Transverse colon (tissue), 4 donors: ENCODE measurements at places on chromosomes 6 and 20. TPM values are rescaled to one million over a fixed set of nuclear protein-coding genes. Genes with fewer than 3 reads are reported as not detected.

- no peak for DNase-seq
Measured at GRCh38 chr6:147063469-147064031, 140.7 kb upstream of the STXBP5 start.

DNA sequence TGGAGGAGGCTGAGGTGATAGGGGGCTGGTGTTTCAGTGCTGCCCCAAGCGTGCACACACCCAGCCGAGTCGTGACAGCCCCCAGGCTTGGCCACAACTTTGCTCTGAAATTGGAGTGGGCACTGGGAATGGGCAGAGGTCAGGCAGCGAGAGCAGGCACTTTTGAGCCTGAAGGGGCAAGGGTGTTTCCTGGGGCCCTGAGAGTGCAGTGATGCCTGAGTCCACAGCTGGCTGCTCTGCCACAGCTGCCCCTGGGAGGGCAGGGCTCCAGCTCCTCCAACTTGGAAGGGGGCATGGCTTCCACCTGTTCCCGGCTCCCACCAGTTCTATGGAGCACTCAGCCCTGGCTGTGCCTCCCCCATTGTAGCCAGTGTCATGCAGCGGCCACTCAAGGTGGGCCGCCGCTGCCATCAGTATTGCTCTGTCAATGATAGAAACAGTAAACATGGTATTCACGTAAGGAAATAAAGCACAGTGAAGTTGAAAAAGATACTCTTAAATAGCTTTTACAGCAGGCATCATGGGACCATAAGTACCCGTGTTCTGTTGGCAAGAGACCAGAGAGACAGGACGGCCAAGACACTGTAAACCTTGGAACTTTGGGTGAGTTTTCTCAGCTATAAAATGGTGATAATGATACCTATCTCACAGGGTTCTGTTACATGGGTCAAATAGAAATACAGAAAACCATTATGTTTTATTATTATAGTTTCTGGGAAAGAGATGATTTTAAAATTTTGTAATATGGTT is 108.9 kb downstream of the THEMIS start:
- DNase-seq, result peak; percentile 27

GRCh38 chr20:47358672-47359529 is 2.4 kb upstream of the ZMYND8 start:
- peak; percentile 88 for DNase-seq

DNA sequence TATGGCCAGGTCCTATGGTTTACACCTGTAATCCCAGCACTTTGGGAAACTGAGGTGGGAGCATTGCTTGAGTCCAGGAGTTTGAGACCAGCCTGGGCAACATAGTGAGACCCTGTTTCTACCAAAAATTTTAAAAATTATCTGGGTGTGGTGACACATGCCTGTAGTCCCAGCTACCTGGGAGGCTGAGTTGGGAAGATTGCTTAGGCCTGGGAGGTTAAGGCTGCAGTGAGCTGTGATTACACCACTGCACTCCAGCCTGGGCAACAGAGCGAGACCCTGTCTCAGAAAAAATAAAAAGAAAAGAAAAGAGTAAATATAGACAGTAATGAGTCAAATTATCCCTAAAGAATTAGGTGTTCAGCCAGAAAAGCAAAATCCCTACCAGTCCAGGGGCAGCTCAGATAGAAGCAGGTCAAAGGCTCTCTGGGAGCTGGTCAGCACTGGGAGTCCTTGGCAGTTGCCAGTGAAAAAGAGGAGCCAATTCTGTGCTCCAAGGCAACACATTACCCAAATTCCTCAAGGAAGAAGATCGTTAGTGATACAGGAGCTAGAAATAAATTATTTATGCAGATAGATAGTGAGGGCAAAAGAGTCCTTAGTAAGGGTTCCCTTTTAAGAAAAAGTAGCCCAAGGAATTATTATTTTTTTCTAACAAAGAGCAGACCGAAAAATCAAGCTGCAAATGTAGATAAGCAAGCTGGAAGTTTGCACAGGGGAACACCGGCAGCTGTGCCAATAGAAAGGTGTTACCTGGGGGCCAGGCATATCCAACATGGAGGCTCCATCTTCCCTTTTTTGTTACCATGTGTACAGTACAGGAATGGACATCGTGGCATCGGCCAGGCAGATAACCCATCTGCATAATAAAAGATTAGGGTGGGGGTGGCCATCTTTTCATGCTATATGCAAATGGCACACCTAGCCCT is 31.4 kb upstream of the SEC63 start:
- DNase-seq, result no peak

GRCh38 chr6:6648692-6649343 is 60.3 kb downstream of the LY86 start:
- DNase-seq, result no peak

DNA sequence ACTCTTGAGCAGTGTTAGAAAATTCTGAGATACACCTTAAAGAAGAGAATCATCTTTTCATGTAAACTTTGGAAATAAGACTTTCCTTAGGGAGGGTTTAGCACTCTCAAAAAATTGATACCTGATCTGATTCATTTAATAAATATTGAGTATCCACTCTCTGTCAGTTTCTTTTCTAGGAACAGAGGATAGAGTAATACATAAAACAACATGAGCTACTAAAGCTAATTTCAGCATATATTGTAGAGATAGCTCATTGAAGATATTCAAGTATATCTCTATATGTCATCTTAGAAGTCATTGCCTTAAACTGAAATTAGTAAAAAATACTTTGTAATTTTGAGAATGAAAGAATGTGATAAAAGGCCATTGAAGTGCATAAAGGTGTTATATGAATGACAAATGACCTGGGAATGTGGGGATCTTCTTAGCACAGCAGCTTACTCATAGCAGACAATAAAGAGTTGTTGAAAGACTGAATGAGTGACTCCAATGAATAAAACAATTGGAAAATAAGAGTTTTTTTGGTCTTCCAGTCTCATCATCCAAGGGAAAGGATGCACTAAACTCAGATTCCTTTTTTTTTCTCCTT is 29.2 kb downstream of the RHAG start:
- no peak for DNase-seq

- DNase-seq, result no peak
Measured at GRCh38 chr6:156857573-156857972, 80.4 kb downstream of the ARID1B start.

DNA sequence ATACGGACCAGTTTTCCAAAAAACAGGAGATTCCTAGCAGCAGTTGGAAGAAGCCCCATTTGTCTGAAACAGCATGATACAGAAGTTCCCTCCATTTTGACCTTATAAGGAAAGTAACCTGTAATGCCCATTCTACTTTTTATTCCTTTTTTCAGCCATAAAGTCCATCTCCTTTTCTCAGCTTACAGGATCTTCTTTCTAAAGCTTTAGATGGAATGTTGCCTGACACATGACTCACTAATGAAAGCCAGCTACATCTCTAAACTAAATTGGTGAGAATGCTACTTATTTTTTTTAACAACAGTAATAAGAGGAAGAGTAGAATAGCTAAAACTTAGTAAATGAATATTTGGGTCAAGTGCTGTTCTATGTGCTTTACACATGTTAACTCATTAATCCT is 234.1 kb downstream of the CDH26 start:
- no peak for DNase-seq

GRCh38 chr6:44666324-44666723 is 278.8 kb downstream of the CDC5L start:
- DNase-seq, result no peak

The SLC22A23 gene
- 104 TPM for total RNA-seq

The GZF1 gene
- 19.4 TPM for total RNA-seq

The ARMC12 gene
- total RNA-seq, result 1.5 TPM

The TRDN gene
- not detected for total RNA-seq

The XKR7 gene
- under 0.01 TPM for total RNA-seq

The MAN1A1 gene
- 82.7 TPM for total RNA-seq

The NUP43 gene
- total RNA-seq, result 22.7 TPM

The RRAGD gene
- total RNA-seq, result 7.0 TPM

The MCM3 gene
- 13.5 TPM for total RNA-seq
